ENCODE measurements at places on chromosomes 1 and 21.

DNA sequence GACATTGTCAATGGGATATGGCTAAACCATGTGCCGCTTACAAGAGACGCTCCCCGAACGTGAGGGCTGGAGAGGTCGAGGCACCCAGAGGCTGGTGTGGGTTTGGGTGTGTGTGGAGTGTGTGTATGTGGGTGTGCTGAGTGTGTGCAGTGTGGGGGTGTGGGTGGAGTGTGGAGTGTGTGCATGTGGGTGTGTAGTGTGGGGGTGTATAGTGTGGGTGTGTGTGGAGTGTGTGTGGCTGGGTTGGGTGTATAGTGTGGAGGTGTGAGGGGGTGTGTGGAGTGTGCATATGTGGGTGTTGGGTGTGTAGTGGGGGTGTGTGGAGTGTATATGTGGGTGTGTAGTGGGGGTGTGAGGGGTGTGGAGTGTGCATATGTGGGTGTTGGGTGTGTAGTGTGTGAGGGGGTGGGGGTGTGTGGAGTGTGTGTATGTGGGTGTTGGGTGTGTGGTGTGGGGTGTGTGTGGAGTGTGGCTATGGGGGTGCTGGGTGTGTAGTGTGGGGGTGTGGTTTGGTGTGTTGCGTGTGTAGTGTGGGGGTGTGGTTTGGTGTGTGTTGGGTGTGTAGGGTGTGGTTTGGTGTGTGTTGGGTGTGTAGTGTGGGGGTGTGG is 42.2 kb downstream of the SLC19A1 start:
- no peak for DNase-seq

DNA sequence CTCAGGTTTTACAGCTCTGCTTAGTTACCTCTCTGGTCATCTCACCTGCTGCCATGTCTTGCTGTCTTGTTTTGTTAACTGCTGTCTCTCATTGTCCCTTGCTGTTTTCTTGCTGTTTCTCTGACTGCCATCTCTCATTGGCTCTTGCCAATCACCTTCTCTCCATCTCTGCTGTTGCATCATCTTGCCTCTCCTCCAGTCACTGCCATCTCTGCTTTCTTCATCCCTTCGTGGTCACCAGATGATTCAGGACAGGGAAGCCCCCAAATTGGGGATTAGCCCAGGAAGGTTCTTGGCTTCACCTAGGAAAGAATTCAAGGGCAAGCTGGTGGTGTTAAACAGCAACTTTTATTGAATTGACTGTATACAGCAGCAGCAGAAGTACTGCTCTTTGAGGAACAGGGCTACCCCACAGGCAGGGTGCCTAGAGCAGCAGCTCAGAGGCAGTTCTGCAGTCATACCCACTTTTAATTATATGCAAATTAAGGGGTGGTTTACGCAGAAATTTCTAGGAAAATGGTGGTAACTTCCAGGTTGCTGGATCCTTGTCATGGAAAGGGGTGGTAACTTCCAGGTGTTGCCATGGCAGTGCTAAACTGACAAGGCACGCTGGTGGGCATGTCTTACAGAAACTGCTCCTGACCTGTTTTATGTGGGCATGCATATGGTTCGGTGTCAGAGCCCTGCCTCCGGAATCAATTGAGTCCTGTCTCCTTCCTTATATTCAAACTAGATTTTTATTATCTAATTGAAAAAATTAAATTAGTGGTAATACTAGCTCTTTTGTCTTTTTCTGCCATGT is 33.4 kb downstream of the SUCO start:
- DNase-seq = no peak

DNA sequence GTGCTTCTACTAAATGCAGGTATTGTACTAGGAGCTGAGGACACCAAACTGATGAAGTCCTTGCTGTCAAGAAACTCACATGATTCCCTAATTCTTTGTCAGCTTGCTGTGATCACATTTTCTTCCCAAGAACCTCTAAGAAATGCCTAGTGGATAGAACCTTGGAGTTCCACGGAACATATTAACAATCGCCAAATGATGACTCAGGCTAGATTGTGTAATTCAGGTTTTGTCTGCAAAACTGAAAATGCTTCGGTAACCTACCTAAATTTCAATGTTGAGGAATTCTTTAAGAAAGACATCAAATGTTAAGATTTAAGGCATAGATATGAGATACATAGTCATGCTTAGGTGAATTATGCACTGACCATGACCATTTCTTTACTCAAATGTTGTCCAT is 1.7 kb upstream of the GADD45A start:
- DNase-seq = no peak

GRCh38 chr1:36743286-36744005 is 260.7 kb upstream of the CSF3R start:
- no peak for DNase-seq

- DNase-seq = peak; percentile 38
Observed at GRCh38 chr1:54800899-54801759, at the start of gene TTC22. TSS of gene TTC22 (minus strand) at chr1:54801323. CDS start at chr1:54801163, 160 bp downstream.

GRCh38 chr1:205543351-205544301 is 39.2 kb downstream of the CDK18 start:
- no peak for DNase-seq

GRCh38 chr1:24911651-24912155 is 18.4 kb downstream of the RUNX3 start:
- no peak for DNase-seq

GRCh38 chr1:160416369-160416768 is 16.0 kb downstream of the VANGL2 start:
- no peak for DNase-seq

DNA sequence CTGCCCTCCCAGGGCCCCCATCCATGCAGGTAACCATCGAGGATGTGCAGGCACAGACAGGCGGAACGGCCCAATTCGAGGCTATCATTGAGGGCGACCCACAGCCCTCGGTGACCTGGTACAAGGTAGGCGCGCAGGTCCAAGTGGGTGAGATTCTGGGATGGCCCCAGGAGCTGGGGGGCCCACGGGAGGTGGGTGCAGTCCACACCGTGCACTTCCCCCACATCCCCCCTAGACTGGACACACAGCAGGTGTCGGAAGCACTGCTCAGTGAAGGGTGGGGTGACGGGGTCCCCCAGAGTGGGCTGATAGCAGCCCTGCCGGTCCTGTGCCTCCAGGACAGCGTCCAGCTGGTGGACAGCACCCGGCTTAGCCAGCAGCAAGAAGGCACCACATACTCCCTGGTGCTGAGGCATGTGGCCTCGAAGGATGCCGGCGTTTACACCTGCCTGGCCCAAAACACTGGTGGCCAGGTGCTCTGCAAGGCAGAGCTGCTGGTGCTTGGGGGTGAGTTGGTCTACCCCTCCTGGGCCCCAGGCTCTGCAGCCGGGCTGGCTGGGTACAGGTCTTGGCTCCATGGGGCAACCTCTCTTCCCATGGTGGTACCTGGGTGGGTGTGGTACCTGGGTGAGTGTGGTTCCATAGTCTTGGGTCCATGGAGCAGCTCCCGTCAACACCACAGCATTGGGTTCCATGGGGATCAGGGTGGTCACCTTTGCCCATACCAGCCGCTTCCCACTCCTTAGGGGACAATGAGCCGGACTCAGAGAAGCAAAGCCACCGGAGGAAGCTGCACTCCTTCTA is 40.4 kb downstream of the TRIM11 start:
- no peak for DNase-seq

DNA sequence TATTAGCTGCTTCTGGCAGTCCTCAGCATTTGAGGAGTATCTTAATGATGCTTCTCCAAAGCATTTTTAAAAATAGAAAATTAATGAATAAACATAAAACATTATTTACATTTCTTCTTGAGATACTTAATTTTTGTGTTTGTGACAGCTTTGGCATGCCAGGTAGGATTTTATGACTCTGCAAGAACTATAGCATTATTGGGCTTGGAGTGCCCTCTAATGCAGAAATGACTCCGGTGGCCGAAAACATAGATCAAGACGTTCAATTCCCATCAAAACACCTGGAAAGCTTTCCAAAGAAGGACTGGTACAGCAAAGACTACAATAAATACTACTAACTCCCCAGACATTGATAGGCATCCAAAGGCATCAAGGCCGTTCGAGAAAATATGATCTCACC is 366.4 kb upstream of the CXADR start:
- DNase-seq = no peak

DNA sequence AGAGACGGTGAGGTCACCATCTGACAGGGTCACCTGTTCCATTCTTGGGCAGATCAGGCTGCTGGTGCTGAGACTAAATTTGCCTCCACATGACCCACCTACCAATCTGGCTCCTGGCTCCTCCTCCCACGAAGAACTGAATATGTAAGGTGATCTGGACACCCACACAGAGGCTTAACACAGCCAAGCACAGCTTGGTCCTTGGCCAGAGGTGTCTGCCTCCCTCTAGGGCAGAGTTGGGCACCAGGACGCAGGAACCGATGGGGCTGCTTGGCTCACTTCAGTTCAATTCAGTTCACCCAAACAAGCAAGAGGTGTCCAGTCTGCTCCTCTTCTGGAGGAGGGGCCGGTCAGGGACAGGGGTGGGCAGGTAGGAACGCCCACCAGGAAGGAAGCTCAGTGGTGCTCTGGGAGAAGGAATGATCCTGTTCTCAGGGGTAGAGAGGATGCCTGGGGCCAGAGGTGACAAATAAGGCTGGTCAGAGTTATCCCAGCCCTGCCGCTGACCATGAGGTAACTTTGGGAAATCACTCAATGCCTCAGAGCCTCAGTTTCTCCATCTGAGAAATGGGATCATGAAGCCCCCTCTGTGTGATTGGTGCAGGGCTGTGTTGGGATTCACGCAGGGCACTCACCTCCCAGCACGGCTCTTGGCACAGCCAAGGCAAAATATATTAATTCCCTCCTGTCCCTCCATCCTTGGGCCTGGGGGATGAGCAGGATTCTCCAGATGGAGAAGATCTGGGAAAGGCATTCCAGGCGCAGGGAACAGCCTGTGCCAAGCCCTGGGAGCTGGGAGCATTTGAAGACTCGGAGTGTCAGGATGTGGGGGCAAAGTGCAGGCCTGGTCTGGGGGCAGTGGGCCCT is 284.5 kb downstream of the PTPRU start:
- DNase-seq = no peak

DNA sequence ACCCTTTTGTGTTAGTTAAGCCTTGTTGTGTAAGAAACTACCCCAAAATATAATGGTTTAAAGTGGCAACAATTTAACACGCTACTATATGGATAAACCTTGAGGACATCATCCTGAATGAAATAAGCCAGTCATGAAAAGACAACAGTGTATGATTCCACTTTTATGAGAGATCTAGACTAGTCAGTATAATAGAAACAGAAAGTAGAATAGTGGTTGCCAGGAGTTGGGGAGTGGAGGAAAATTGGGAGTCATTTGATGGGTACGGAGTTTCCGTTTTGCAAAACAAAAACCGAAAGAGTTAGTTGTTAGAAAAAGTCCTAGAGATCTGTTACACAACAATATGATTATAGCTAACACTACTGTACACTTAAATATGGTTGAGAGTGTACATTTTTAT is 16.0 kb upstream of the CHIA start:
- no peak for DNase-seq

DNA sequence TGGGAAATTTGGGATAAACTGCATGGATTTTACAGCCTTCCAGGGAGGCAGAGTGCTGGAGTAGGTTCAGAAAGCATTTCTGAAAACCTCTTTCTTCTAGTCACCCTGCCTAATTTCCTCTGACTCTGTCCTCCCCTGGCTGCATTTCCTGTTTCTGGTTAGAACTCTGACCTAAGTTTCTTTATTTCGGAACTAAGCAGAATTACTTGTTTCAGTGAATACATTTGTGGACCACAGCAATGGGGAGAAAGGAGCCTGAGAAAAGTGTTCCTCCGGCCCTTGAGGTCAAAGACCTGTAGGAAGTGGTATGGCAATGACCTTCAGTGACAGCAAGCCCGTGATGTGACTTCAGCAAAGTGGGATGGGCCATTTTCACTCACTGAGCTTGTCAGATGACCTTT is 173.4 kb upstream of the RUNX1 start:
- DNase-seq = no peak

DNA sequence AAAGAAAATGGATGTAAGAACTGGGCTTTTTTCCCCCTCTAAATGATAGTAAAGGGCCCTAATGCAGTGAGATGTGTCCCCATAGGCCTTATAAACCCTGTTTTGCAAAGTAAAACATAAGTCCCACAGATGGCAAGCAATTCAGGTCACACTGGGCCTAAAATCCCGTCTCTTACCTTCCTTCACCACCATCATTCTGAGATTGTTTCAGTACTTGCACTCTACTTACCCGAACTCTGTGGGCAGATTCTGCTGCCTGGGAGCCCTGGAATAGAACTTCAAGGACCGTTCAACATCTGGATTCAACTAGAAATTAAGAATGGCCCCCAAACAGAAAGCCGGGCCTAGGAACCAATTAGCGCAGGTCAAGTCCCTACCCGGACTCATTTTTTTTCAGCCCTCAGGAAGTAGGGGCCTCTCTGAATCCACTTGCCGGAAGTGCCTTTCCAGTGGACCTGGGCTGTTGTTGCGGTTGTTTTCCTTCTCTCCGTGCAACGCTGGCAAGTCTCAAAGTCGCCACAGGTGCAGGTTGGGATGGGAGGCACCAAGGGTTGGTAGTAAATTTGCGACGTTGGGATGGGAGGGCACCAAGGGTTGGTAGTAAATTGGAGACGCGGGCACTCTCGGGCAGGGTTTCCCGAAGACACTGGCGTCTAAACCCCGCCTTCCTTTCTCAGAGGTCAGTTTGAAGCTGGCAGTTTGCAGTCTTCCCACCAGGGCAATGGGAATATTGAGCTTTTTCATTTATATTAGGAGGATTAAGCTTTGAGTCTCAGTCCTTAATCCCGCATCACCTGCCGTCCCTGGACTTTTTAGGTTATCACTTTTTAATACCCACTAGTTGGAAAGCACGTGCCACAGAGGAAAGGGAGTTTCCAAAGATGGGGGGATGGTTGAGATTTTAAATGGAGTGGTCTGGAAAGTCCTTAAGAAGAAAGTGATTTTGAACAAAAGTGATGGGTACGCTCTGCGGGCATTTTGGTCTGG is at the start of gene TMEM69:
TSS of gene TMEM69 (plus strand) at position 428 of the 987 bp plus-strand sequence. CDS start 2,888 bp downstream, outside the sequence.
- peak; percentile 57 for DNase-seq

DNA sequence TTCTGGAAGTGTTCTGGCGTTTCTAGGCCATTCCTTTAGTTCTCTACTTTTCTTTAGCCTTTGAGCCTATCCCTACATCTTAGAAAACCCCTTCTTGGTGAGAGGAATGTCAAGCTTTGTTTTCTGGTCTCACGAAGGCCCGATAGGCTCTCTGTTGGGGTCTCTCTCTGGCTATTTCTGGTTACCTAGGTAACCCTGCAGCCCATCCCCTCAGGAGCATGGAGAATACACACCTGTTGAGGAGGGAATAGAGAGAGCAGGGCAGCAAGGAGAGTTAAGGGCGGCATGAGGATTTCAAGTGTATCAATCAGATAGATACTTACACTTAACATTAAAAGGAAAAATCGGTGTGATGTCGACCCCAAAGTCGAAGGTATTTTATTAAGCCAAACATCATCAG is 45.7 kb downstream of the LRRC8D start:
- no peak for DNase-seq

GRCh38 chr1:66446261-66447001 is 87.5 kb upstream of the SGIP1 start:
- DNase-seq = no peak

GRCh38 chr1:227999056-227999930 is 7.5 kb upstream of the WNT3A start:
- DNase-seq = peak; percentile 36

DNA sequence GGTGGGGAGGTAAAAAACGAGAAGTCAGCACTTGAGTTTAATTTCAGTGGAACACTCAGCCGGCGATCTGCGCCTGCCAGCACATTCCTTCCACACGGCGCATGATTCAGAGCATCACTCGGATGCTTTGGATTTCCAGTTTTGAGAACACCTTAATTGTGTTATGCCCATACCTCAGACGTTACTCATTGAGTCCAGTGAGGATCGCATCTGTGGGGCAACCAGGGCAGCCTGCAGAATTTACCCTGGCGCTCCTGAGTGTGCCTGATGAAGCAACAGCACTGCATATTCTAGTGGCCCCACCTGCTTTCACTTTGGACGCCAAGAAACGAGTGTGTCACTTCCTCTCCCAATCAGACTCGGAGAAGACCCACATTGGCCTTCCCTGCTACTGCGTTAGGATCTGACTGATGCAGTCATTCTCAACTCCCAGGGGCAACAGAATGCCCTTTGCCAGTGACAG is 19.9 kb downstream of the FAM89A start:
- no peak for DNase-seq

All from stimulated activated CD4-positive, alpha-beta T cell treated with anti-CD3 and anti-CD28 coated beads, Interleukin-1b, Interleukin-23, amount 100 ng/mL, for 1 hour (primary cell).